ENCODE measurements at places on chromosomes 6 and 20.

GRCh38 chr6:155143029-155143577 is 120.7 kb upstream of the CLDN20 start:
- DNase-seq = no peak

DNA sequence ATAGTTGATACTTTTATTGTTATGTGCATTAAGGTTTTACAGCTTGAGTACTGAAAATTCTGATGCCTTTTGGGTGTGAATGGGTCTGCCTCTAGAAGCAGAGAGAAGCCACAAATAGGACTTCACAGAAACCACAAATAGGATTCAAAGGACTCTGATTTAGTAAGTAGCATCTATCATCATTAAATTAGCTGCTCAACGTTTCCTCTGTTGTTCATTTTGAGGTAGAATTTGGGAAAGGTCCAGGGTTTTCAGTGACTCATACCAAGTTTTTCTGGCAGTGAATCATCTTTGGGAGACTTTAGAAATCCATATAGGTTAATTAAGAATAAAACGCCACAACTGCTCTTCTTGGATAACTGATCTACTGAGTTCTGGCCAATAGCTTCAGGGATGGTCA is 105.1 kb downstream of the PHF3 start:
- no peak for DNase-seq

GRCh38 chr6:43205849-43206248 is 23.4 kb downstream of the DNPH1 start:
- DNase-seq = no peak

DNA sequence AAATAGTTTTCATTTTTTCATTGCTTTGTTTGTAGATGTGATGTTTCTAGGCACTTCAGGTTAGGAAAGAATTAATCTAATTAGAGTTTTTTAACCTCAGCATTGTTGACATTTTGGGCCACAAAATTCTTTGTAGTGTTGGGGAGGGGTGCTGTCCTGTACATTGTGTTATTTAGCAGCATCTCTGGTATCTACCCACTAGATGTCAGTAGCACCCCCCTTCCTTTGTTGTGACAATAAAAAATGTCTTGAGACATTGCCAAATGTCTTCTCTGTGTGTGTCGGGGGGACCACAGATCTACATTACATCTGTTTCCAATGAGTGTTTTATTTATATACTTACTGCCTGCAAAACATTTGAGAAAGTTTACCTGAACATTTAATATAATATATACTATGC is 45.6 kb downstream of the EYA4 start:
- peak; percentile 22 for DNase-seq

- peak; percentile 13 for DNase-seq
These were observed 4.8 kb downstream of the GMNN start for GRCh38 chr6:24779416-24780016.

- no peak for DNase-seq
These were observed 31.3 kb upstream of the BTN3A2 start for GRCh38 chr6:26333476-26334297.

DNA sequence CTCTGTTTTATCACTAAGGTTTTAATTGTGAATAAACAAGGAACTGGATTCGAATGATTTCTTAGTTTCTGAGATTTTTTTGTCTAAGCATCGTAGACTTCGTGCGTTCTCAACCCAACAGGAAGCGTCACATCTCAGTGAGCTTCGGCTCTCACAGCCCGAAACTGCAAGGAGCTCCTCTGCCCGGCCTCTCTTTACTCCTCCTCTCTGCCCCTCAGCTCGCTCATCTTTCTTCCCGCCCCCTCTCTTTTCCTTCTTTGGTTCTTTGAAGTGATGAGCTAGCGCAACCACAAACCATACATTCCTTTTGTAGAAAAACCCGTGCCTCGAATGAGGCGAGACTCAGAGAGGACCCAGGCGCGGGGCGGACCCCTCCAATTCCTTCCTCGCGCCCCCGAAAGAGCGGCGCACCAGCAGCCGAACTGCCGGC is 480 bp upstream of the NT5E start:
- DNase-seq = peak; percentile 31

- DNase-seq = no peak
These were observed 12.7 kb downstream of the HECA start for GRCh38 chr6:139147628-139148027.

GRCh38 chr6:25066593-25066992 is 130.8 kb upstream of the RIPOR2 start:
- DNase-seq = no peak

GRCh38 chr6:49764571-49765236 is 20.5 kb upstream of the CRISP3 start:
- no peak for DNase-seq

GRCh38 chr6:132830334-132830751 is 16.0 kb downstream of the RPS12 start:
- DNase-seq = peak; percentile 75

DNA sequence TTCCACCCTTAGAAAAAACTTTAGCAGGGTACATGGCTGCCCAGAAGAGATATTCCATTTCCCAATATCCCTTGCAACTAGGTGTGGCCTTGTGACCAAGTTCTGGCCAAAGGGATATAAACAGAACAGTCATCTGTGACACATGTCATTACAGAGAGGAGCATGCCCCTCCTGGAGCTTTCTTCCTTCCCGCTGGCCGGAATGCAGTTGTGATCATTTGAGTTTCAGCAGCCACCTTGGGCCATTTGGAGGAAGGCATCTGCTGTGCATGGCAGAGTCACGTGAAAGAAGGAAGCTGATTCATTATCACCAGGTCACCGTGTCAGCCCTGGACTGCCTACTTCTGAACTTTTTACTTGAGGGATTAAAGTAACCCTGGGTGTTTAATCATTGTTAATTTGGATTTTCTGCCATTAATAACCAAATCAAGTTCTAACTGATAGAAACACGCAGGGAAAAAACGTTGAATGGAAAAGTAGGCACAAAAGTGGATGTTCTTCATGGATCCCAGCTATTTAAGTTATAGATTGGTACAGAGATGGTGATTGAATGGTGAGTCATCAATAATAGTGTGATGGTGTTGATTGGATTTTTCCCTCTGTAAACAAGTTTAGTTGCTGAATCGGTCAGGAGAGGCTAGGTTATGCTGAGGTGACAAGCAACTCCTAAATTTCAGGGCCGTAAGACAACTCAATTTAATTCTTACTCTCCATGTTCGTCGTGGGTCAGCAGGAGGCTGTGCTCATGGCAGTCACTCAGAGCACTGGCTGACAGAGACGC is 80.7 kb upstream of the CCDC167 start:
- DNase-seq = no peak

- no peak for DNase-seq
These were observed 38.1 kb upstream of the PDE7B start for GRCh38 chr6:135813401-135813800.

DNA sequence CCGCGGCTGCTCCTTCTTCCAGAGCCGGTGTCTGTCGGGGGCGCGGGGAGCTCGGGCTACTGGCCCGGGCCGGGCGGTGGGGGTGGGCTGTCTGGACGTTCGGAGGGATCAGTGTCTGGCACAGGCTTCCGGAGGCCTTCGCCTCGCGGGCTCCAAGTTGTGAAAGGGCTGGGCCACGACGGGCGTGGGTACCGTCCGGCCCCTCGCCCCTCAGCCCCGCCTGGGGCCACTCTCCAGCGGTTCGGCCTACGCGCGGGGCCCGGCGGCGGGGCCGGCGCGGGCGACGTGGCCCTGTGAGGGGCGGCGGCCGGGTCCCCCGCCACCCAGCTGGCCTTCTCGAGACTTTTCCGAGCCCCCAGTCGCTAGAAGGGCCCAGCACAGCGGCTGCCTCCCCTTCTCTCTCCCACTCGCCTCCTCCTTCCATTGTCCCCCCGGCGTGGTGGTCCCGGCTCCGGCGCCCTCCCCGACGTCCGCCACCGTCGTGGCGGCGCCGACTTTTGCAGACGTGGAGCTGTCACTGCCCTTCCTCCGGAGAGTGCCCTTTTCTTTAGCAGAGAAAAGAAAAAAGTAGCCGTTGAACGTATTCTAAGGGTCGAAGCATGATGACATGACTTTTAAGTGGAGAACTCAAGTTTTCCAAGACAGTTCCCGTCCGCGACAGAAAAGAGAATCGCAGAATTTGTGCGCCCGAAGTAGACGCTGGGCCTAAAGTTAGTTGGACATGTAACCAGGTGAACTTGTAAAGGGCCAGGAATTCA is 571 bp downstream of the ITCH start:
- DNase-seq = peak; percentile 22

DNA sequence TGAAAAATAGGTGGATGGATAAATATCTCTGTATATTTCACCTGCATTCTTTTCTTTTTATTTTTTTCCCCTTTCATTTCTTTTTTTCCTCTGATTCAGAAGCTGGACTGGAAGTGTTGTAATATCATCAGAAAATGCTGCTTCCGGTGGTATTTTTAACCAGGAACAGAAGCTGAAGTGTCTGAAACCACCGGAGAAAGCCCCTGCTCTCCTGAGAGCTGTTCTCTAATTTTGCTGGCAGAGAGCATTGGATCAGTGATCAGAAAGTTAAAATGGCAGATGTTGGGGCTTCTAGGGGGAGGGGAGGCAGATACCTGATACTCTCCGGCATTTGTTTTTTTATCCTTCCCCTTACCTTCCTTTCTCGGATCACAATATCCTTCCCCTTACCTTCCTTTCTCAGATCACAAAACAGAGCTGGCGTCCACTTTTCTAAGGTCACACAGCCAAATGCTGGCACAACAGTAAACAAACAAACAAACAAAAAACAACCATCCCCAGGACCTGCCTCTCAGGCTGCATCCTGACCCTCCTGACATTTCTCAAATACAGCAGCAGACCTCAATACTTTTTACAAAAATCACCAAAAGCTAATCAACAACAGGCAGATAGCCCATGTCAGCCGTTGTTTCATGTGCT is 143.2 kb upstream of the ZNF217 start:
- peak; percentile 51 for DNase-seq

DNA sequence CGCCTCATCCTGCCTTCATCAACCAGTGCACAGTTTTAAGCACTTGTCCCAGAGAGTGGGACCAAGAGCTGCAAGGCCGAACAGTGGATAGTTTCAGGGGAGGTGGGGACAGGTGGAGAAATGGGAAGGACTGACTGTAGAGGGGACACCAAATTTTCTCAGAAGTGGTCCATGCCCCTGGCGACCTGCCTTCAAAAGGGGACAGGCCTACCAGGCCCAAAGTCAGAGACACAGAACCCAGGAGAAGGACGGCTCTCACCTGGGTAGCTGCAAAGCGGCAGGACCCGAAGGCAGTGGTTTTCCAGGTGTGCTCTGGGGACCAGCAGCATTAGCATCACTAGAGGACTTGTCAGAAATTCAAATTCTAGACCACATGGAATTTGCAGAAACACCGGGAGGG is 5.8 kb downstream of the TFEB start:
- DNase-seq = no peak

DNA sequence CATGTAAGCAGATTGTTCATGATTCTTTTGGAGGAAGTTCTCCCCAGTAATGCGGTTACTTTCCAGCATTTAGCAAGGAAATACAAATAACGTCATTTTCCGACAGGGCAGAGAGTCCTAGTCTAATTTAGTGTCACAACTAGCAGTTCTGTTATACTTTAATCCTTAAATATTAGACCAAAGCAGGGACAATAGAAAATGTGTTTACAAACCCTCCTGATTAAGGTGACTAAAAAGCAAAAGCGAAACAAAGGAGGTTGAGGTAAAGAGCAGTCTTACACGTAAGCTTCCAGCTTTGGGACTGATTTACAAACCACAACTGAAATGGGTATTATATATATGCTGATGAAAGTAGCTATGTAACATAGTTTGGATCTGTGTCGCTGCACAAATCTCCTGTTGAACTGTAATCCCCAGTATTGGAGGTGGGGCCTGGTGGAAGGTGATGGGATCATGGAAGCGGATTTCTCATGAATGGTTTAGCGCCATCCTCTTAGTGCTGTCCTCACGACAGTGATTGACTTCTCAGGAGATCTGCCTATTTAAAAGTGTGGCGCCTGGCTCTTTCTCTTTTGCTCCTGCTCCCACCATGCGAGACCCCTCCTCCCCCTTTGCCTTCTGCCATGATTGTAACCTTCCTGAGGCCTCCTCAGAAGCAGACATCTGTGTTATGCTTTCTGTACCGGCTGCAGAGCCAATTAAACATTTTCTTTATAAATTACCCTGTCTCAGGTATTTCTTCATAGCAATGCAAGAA is 81.9 kb downstream of the PLCB1 start:
- DNase-seq = no peak

- peak; percentile 70 for DNase-seq
These were observed 34.6 kb downstream of the HDAC2 start for GRCh38 chr6:113936093-113936934.

DNA sequence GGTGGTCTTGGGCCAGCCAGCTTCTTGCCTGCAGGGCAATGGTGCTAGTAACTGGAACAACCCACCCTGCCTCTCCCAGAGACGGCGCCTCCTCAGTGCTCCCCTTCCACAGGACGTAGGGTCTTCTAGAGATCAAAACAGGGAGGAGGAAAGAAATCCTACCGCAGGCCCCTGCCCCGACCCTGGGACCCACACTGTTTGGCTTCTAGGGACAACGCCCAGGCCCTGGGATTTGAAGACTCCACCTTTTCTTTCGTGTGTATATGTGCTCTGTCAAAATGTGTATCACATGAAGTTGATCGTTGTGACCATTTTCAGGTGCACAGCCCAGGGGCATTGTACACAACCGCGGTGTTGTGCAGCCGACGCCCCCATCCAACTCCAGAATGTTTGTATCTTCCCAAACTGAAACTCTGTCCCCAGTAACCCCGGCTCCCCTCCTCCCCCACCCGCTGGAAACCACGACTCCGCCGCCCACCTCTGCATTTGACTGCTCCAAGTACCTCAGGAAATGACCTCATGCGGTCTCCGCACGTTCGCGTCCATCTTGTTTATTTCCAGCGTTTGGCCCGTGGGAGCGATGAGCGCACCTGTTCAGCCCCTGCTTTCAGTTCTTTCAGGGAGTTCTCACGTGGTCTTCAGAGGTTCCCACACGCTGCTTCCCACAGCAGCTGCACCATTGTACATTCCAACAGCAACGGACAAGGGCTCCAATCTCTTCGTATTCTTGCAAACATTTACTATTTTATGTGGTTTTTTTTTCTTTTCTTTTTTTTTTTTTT is 3.4 kb upstream of the BHLHE23 start:
- no peak for DNase-seq

GRCh38 chr6:158381214-158381613 is 68.9 kb downstream of the TULP4 start:
- DNase-seq = no peak

GRCh38 chr6:35468980-35469750 is 964 bp downstream of the RPL10A start:
- no peak for DNase-seq

GRCh38 chr6:151326116-151326825 is 65.1 kb downstream of the ZBTB2 start:
- no peak for DNase-seq

DNA sequence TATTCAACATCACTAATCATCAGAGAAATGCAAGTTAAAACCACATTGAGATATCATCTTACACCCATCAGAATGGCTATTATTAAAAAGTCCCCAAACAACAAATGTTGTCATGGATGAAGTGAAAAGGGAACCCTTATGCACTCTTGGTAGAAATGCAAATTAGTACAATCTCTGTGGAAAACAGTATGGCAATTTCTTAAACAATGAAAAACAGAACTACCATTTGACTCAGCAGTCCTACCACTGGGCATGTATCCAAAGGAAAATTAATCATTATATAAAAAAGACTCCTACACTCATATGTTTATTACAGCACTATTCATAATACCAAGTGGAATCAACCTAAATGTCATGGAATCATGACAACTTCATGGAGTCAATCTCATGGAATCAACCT is 611.3 kb upstream of the GJE1 start:
- no peak for DNase-seq

Data from SK-N-DZ (cell line).